ENCODE measurements at places on chromosomes 11 and 22. TPM values are rescaled to one million over a fixed set of nuclear protein-coding genes. Genes with fewer than 3 reads are reported as not detected.

EIF1AD gene
- 33.2 TPM for total RNA-seq

UBASH3B gene
- total RNA-seq, result 51.2 TPM

NAALAD2 gene
- total RNA-seq, result 0.86 TPM

SLCO2B1 gene
- 45.6 TPM for total RNA-seq

ELMOD1 gene
- total RNA-seq, result 1.9 TPM

ACRV1 gene
- total RNA-seq, result not detected

AP1B1 gene
- total RNA-seq, result 97.9 TPM

JAML gene
- 49.1 TPM for total RNA-seq

HSPB2 gene
- total RNA-seq, result 0.65 TPM

SLC5A1 gene
- total RNA-seq, result 0.63 TPM

UBQLN3 gene
- total RNA-seq, result 1.4 TPM

OR5A1 gene
- not detected for total RNA-seq

IL10RA gene
- total RNA-seq, result 41.1 TPM

SART1 gene
- total RNA-seq, result 31.4 TPM

RASD2 gene
- total RNA-seq, result 1.1 TPM

CALCA gene
- total RNA-seq, result 3.4 TPM

OLFML1 gene
- 28.1 TPM for total RNA-seq

SLC16A8 gene
- not detected for total RNA-seq

SF3A1 gene
- total RNA-seq, result 52.8 TPM

MRGPRE gene
- not detected for total RNA-seq

OR9I1 gene
- total RNA-seq, result not detected

MIOX gene
- total RNA-seq, result not detected

SEC14L3 gene
- total RNA-seq, result 0.65 TPM

KCNQ1 gene
- total RNA-seq, result 15.4 TPM

CHRM1 gene
- total RNA-seq, result 1.5 TPM

LAYN gene
- total RNA-seq, result 13.1 TPM

SAA1 gene
- total RNA-seq, result 44.4 TPM

GUCY1A2 gene
- 10.0 TPM for total RNA-seq

SOX10 gene
- total RNA-seq, result 0.54 TPM

USH1C gene
- 0.11 TPM for total RNA-seq

GRM5 gene
- 0.51 TPM for total RNA-seq

LMNTD2 gene
- 9.7 TPM for total RNA-seq
